ENCODE measurements at places on chromosomes 2 and 18. TPM values are rescaled to one million over a fixed set of nuclear protein-coding genes. Genes with fewer than 3 reads are reported as not detected.
A peak's percentile ranks its signal among the peaks of the same experiment; 100 is the strongest.

- no peak overlapping the region for H3K27ac ChIP-seq
- no peak overlapping the region for H3K4me3 ChIP-seq
- H3K36me3 ChIP-seq, result no peaks in the 10 kb centered on the region
- no peaks in the 10 kb centered on the region for H3K4me1 ChIP-seq
- H3K27me3 ChIP-seq, result peaks cover 4% of the 10 kb centered on the region
Measured at GRCh38 chr2:29811378-29811777, 110.0 kb downstream of the ALK start.

DNA sequence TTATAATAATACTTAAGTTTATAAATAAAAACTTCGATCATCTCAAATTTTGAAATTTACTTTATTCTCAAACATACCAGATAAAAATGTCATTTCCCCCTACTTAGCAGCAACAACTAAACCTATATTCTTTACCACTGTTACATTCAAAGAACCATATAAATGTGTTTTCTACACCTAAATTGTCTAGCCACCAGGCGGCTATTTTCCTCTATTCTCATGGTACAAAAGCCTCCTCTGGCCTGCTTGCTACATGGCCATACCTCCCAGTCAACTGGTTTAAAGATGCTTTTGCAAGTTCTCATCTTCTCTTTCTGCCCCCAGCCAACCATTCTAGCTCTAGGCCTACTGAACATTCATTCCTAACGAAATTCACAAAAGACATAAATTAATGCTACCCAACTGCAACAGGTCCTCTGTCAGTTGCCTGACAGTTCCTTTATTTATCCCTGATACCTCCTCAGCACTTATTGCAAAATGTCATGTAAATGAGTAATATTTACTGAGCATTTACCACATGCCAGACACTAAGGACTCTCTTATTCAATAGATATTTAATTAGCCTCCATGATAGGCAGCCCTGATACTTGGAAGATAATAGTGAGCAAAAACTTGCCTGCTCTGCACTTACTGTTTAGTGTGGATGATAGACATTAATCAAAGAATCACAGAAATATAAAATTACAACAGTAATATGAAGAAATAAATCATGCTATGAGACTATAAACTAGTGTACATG lies 5.0 kb downstream of the C1D start:
- no peak for DNase-seq
- no peaks in the 10 kb centered on the region for H3K36me3 ChIP-seq
- no peak overlapping the region for H3K4me3 ChIP-seq
- no peaks in the 10 kb centered on the region for H3K27me3 ChIP-seq
- H3K27ac ChIP-seq, result no peak overlapping the region

DNA sequence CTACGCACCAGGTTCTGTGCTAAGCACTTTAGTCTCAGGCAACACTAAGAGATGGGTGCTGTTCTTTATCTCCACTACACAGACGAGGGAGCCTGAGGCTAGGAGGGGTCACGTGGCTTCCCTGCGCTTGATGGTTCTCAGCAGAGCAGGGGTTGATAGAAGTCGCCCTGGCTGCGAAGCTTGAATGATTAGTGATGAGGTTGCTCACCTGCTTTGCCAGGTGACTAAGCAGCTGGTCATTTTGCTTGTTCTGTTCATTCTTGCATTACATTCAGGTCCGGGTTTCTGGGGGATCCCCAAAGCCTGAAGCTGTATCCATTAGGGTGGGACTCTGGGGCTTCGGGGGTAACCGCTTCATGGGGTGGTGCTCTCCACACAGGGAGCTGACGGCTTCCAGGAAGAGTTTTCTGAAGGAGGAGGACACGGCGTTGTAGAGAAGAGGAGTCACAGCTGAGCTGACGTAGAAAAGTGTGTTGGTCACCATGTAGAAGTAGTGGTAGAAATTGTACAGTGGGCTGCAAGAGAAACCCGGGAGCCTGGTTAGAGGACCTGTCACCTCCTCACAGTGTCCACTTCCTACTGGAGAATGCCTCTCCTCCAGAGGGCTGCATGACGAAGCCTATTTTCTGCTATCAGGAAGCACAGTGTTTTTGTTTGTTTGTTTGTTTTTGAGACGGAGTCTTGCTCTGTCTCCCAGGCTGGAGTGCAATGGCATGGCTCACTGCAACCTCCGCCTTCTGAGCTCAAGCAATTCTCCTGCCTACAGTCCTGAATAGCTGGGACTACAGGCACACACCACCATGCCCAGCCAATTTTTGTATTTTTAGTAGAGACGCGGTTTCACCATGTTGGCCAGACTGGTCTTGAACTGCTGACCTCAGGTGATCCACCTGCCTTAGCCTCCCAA lies 11.5 kb downstream of the NTSR2 start:
- no peak overlapping the region for H3K4me3 ChIP-seq
- H3K27ac ChIP-seq, result no peak overlapping the region
- H3K4me1 ChIP-seq, result no peaks in the 10 kb centered on the region
- no peak for DNase-seq
- no peaks in the 10 kb centered on the region for H3K36me3 ChIP-seq

GRCh38 chr2:68447118-68447517 lies 20.0 kb downstream of the FBXO48 start:
- H3K4me3 ChIP-seq, result no peak overlapping the region
- no peak for DNase-seq
- no peak overlapping the region for H3K27ac ChIP-seq
- H3K36me3 ChIP-seq, result no peaks in the 10 kb centered on the region
- no peaks in the 10 kb centered on the region for H3K27me3 ChIP-seq
- no peaks in the 10 kb centered on the region for H3K4me1 ChIP-seq

DNA sequence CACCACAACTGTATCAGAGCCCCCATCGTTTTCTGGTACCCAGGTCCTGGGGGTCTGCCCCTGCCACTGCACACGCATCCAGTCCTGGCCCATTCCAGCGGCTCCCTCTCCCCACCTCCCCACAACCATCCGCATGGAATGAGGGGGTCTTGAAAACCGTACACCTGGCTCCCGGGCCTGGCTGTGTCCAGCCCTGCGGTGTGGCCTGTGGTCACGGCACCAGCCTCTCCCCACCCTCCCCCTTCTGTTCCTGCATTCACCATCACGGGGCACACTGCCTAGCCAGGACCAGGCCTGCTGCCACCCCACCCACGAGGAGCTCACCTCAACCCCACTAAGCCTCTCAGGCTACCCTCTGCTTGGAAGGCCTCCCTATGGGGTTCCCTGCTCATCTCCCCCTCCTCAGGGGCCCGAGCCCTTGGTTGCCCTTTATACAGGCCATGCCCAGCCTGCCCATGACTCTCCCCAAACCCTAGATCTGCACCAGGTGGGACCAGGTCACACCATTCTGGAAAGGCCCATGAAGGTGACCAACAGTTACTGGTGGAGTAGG lies 11.4 kb downstream of the GPR35 start:
- H3K4me1 ChIP-seq, result no peaks in the 10 kb centered on the region
- DNase-seq, result peak; percentile 40
- no peaks in the 10 kb centered on the region for H3K36me3 ChIP-seq
- H3K27ac ChIP-seq, result no peak overlapping the region

DNA sequence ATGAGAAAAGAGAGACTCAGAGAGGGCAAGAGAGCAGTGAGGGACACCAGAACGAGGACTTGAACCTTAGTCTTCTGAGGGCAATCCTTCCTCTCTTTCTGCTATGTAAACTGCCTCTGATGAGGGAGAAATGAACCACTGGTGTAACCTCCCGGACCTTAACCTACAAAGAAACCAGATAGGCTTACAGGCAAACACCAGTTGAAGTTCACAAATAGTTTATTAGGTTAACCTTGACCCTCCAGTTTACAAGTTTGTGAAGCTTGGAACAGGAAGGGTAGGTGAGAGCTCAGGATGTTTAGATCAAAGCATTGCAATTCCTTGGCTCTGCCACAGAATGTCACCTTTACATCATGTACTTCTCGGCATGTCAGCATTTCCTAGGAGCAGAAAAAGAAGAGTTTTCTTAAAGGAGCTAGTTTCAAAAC lies 486.4 kb upstream of the SPRED2 start:
- H3K36me3 ChIP-seq, result no peaks in the 10 kb centered on the region
- H3K4me1 ChIP-seq, result peaks cover 4% of the 10 kb centered on the region
- no peak overlapping the region for H3K4me3 ChIP-seq
- no peaks in the 10 kb centered on the region for H3K27me3 ChIP-seq
- no peak overlapping the region for H3K27ac ChIP-seq
- DNase-seq, result no peak

GRCh38 chr2:109497911-109498870 lies 115.6 kb downstream of the SEPTIN10 start:
- no peak for DNase-seq
- no peaks in the 10 kb centered on the region for H3K27me3 ChIP-seq
- H3K4me3 ChIP-seq, result no peak overlapping the region
- H3K27ac ChIP-seq, result peak overlapping the region; percentile 17

DNA sequence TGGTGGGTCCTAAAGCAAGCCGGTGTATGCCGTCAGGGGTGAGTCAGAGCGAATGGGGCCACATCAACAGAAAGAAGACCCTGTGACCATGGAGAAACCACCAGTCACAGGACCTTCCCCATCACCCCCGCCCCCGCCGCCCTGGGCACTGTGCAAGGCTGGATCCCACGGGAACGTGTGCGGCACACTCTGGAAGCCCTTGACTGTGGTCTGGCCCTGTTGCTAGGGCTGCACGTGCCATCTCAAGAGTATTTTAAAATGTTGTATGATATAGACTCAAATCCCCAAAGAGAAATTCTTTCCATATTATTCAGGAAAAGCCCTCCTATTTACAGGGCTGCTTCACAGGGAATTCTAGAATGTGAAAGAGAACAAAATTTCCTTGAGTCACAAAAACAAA lies 174.8 kb downstream of the BCL2 start:
- H3K27me3 ChIP-seq, result no peaks in the 10 kb centered on the region
- H3K4me1 ChIP-seq, result peaks cover 28% of the 10 kb centered on the region
- no peak overlapping the region for H3K4me3 ChIP-seq
- DNase-seq, result no peak
- H3K36me3 ChIP-seq, result no peaks in the 10 kb centered on the region
- H3K27ac ChIP-seq, result no peak overlapping the region

GRCh38 chr2:290090-290722 lies 2.3 kb upstream of the ALKAL2 start:
- peaks cover 10% of the 10 kb centered on the region for H3K27me3 ChIP-seq
- peak overlapping the region; percentile 62 for H3K4me3 ChIP-seq
- H3K36me3 ChIP-seq, result no peaks in the 10 kb centered on the region
- peak; percentile 91 for DNase-seq
- H3K27ac ChIP-seq, result peak overlapping the region; percentile 83
- H3K4me1 ChIP-seq, result peaks cover 14% of the 10 kb centered on the region

GRCh38 chr2:7430869-7431641 lies 513.8 kb downstream of the RNF144A start:
- peak overlapping the region; percentile 48 for H3K4me3 ChIP-seq
- no peaks in the 10 kb centered on the region for H3K27me3 ChIP-seq
- H3K4me1 ChIP-seq, result peaks cover 15% of the 10 kb centered on the region
- H3K27ac ChIP-seq, result peak overlapping the region; percentile 69

- no peak overlapping the region for H3K4me3 ChIP-seq
- no peaks in the 10 kb centered on the region for H3K4me1 ChIP-seq
- H3K36me3 ChIP-seq, result no peaks in the 10 kb centered on the region
- no peaks in the 10 kb centered on the region for H3K27me3 ChIP-seq
- no peak overlapping the region for H3K27ac ChIP-seq
- no peak for DNase-seq
Measured at GRCh38 chr18:48468151-48468550, 59.0 kb upstream of the ZBTB7C start.

DNA sequence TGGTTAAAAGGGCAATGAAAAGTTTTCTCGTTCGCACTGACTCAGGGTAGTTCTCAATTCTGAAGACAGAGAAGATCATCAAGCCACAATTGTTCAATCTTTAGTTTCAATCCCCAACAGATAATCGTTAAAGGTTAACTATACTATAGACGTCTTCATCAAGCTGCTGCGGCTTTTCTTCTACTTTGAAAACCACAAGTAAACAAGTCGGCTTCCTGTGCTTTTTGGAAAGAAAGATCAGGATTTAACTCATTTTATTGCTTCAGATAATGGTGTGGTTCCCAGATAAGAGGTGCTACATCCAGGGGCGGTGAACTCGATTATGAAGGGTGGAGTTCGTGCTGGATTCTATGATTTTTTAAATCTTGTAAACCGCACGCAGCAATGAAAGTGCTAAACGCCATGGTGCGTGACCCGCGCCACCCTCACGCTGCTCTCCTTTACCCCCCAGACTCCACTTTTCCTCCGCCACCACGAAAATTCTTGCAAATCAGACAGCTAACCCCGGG lies 545 bp upstream of the CDCA7 start:
- H3K36me3 ChIP-seq, result no peaks in the 10 kb centered on the region
- peaks cover 75% of the 10 kb centered on the region for H3K27me3 ChIP-seq
- peaks cover 21% of the 10 kb centered on the region for H3K4me1 ChIP-seq
- H3K4me3 ChIP-seq, result peak overlapping the region; percentile 58

The TEKT4 gene
- total RNA-seq, result not detected

The CDH2 gene
- total RNA-seq, result 1.8 TPM

The NEB gene
- total RNA-seq, result 1.9 TPM

All from upper lobe of right lung (tissue), 1 donor.